CD4-positive, alpha-beta T cell treated with Interleukin-4 for 4 hours (primary cell): ENCODE measurements at places on chromosomes 12 and 14.
A peak's percentile ranks its signal among the peaks of the same experiment; 100 is the strongest.

- DNase-seq, result no peak
Measured at GRCh38 chr14:99183716-99184115, 88.3 kb downstream of the BCL11B start.

GRCh38 chr12:67659292-67659691 is 10.7 kb downstream of the DYRK2 start:
- DNase-seq, result no peak

DNA sequence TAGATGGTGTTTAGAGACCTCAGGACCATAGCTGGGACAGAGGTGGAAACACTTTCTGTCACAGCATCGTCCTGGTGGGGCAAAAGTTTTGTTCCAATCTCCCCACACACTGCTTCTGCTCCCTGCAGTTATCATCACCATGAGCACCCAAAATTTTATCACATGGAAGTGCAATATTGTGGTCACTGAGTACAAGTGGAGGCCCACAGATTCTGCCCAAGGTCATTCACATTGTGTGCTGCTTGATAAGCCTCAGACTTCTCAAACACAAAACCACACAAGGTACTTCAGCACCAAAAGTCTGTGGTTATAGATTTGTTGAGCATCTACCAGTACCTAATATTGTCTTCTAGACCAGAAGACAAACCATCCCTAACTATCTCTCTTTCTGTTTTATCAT is 554 bp upstream of the KRT77 start:
- no peak for DNase-seq

- DNase-seq, result no peak
Measured at GRCh38 chr12:29212682-29213403, 63.8 kb downstream of the FAR2 start.

GRCh38 chr14:76331328-76332011 is 44.5 kb upstream of the ESRRB start:
- no peak for DNase-seq

DNA sequence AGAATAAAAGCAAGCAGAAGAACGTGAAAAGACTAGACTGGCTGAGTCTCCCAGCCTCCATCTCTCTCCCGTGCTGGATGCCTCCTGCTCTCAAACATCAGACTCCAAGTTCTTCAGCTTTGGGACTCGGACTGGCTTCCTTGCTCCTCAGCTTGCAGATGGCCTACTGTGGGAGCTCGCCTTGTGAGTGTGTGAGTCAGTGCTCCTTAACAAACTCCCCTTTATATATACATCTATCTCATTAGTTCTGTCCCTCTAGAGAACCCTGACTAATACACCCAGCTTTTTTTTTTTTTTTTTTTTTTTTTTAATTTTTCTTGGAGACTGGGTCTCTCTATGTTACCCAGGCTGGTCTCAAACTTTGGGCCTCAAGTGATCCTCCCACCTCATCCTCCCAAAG is 46.9 kb downstream of the ACTN1 start:
- no peak for DNase-seq

DNA sequence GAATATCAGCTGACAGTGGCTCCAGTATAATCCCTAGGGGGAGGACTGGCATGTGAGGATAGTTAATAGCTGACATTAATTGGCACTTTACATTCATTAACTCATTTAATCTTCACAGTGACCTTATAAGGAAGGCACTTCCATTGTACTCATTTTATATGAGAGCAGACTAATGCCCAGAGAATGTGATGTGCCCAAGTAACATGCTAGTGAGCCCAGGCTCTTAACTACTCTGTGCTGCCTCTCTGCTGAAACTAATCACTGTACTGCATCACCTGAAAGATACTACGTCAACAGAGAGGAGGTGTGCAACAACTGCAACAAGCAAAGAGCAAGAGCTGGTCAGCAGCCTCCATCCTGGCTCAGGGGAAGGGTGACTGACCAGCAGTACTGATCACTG is 40.1 kb downstream of the GALNT4 start:
- DNase-seq, result no peak

GRCh38 chr12:110006115-110006514 is 6.9 kb downstream of the ANKRD13A start:
- DNase-seq, result no peak

GRCh38 chr12:100184549-100185145 is 16.0 kb upstream of the ACTR6 start:
- no peak for DNase-seq

DNA sequence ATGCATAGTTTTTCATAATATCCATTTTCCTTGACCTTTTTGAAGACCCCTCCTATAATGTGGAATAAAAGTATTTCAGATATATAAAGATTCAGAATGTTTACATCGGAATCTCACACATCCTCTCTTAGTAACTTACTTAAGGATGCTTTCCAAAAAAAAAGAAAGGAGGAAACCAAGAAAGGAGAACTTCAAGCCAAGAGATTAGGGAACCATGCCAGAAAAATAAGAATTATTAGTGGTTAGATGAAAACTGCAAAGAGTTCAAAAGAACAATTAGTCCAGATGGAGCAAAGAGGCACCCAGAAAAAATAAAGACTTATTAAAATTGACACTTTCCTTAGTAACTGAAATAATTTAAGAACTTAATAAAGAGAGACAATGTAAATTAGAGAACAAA is 179.2 kb downstream of the DUSP6 start:
- DNase-seq, result no peak

DNA sequence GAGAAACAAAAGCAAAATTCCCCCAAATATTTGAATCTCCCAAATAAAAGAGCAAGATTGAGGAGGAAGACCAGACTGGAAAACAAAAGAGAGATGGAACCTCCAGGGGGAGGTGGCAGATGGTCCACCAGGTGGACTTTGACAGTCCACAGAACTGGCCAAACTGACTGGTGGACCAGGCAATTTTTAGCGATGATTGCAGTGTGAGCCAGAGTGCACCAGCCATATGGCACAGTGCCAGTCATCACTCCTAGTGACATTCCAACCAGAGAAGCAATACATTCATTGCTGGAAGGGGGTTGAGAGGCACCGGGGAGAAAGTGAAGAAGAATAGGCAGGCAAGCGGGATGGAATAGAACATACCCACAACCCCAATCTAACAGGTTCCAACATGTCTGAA is 182.9 kb downstream of the EXOC5 start:
- no peak for DNase-seq

GRCh38 chr12:101945369-101946232 is 68.2 kb downstream of the DRAM1 start:
- DNase-seq, result no peak

DNA sequence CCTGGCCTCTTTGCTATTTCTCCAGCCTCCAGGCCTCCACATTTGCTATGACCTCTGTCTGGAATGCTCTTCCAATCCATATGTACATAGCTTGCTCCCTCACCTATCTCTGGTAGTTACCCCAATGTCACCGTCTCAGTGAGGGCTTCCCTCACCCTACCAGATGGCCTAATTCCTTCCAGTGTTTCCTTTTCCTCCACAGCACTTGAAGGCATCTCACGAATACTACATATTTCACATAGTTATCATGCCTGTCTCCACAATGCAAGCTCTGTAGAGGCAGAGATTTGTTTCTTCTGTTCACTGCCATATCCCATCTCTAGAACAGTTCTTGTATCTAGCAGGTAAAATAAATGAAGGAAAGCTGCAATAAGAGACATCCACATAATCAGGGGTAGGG is 21.3 kb upstream of the HSP90B1 start:
- DNase-seq, result no peak

- DNase-seq, result peak; percentile 38
Measured at GRCh38 chr14:72810201-72810600, 83.7 kb downstream of the DPF3 start.

DNA sequence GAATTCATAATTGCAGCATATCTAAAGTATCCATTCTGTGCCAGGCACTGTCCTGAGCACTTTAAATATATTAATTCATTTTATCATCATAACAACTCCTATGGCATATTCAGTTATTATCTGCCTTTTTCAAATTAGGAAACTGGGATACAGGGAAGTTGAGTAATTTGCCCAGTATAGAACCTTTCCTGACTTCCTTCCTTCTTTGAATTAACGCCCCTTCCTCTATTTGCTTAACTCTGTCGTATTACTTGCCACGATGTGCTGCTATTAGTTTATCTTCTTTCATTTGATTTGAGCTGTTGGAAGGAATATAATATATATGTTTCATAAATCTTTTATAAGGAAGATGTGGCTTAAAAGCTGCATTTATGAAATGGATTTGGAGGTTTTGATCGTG is 25.4 kb upstream of the FAM177A1 start:
- DNase-seq, result no peak

GRCh38 chr12:96075560-96075959 is 40.2 kb upstream of the LTA4H start:
- DNase-seq, result no peak

DNA sequence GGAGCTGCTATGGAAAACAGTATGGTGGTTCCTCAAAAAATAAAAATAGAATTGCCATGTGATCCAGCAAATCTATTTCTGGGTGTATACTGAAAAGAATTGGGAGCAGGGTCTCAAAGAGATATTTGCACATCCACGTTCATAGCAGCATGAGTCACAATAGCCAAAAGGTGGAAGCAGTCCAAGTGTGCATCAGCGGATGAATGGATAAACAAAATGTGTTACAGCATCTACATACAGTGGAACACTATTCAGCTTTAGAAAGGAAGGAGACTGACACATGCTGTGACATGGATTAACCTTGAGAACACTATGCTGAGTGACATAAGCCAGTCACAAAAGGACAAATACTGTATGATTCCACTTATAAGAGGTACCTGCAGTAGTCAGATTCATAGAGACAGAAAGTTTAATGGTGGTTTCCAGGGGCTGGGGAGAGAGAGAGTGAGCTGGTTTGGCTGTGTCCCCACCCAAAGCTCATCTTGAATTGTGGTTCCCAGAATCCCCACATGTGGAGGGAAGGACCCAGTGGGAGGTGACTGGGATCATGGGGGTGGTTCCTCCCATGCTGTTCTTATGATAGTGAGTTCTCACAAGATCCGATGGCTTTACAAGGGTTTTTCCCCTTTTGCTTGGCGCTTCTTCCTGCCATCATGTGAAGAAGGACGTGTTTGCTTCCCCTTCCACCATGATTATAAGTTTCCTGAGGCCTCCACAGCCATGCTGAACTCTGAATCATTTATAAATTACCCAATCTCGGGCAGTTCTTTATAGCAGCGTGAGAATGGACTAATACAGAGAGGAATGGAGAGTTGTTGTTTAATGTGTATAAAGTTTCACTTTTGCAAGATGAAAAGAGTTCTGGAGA is 17.6 kb upstream of the TBC1D30 start:
- DNase-seq, result no peak

DNA sequence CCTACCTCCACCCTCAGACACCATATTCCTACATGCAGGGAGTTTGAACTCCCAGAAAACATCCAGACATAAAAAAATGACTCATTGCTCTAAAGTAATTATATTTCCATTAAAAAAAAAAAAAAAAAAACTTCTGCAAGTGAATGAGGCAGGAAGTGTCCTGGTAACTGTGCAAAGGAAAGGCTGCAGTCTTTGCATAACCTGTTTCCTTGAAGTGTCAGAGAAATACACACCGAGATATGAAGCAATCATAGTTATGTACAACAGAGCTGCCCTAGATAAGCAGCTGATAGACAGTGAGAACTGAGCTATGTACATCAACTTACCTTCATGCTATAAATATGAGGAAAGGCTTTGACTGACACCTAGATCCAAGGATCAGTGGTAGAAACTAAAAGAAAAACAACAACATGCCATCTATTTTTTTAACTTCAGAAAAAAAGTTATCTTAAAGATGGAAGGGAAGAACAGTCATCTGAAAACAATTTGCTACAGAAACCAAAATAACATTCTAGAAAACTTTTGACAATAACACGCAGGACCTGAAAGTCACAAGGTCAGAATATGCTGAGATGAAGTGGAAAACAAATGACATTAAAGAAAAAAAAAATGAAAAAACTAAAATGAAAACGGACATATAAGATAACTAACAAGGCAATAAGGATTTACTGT is 263.2 kb downstream of the SEC23A start:
- no peak for DNase-seq

- no peak for DNase-seq
Measured at GRCh38 chr14:32762886-32763285, 175.8 kb upstream of the NPAS3 start.

- DNase-seq, result no peak
Measured at GRCh38 chr14:36021030-36021422, 155.5 kb downstream of the PTCSC3 start.

DNA sequence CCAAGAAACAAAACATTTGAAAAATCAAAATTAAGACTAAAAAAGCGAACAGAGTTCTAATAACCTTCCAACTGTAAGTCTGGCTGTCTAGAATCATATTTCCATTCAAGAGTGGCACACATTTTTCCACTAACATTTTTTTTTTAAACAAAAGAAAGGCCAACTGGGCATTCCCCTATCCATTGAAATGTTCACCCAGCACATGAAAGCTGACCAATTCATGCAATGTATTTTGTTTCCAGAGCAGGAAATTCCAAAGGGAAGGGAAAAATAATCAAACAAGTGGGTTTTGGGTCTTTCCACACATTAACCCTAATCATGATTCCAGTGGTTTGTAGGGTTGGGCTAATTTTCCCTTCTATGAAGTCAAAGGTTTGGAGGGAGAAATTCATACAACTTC is 206.5 kb downstream of the CALM1 start:
- no peak for DNase-seq

DNA sequence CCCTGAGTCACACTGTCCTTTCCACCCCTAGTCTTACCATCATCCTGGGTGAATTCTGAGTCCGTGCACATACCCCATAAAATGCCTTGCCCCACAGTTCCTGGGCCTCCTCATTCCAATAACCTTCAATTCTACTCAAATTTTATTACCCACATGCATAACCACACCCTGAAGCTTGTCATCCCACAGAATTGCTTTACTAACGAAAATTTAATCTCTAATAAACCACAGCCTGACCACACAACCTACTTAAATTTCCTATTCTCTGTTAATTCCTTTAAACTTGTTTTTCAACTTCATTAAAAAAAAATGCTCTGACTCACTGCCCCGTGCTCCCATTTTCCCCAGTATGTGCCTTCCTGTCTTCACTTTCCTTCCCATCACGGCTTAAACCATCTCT is 205.9 kb downstream of the PHLDA1 start:
- DNase-seq, result no peak

DNA sequence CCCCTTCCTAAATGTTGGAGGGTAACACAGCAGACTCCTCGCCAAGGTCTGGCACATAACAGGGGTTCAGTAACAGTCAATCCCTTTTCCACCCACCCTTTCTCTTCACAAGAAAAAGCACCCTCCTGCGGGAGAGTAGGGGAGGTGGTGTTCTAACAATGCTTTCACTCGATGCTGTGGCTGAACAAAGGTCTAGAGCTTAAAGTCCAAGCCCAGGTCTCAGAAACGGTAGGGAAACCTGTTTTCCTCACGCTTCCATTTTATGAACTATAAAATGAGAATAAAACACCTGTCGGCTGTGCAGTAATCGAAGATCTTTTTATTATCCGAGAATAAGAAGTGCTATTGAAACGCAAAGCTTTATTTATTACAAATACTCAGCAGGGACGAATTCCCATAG is 20.9 kb upstream of the CACNA2D4 start:
- no peak for DNase-seq

GRCh38 chr12:71641390-71641789 is 22.3 kb downstream of the ZFC3H1 start:
- no peak for DNase-seq
